ENCODE measurements at places on chromosomes 12 and 14.
A peak's percentile ranks its signal among the peaks of the same experiment; 100 is the strongest.

DNA sequence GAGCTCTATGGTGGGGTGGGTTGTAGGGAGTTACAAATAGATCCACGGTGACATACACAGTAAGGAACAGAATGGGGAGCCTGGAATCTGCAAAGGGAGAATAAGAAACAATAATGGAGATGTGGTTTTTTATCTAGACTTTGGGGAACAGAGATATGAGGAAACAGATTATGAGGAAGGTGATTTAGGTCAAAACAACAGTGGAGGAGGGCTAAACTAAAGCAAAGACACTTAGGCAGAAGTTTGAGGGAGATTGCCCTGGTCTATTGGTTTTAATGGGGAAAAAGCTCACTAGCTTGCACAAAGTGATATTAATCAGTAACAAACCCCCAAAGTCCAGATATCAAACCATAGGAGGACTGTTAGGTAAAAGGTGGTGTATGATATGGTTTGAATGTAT lies 144.5 kb upstream of the DYRK2 start:
- DNase-seq = no peak

DNA sequence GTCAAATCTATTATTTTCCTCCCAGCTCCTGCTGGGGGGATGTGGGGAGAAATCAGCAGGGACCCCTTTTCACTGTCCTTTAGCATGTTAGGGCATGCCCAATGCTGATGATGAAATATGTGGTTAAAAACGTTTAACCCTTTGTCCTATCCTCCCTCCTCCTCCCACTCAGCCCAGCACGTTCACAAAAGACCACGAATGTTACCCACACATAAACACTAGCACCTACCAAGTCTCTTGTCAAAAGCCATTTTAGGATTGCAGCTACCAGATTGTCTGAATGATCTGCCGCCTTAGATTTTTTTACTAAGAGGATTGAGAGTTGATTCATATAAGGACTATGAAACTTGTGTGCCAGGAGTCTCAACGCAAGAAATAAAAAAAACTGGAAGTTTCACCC lies 70.4 kb downstream of the TBK1 start:
- DNase-seq = no peak

GRCh38 chr12:122076743-122077495 lies 1.6 kb upstream of the MLXIP start:
- no peak for DNase-seq

- peak; percentile 7 for DNase-seq
Observed at GRCh38 chr12:59149995-59150642, 229.8 kb upstream of the LRIG3 start.

DNA sequence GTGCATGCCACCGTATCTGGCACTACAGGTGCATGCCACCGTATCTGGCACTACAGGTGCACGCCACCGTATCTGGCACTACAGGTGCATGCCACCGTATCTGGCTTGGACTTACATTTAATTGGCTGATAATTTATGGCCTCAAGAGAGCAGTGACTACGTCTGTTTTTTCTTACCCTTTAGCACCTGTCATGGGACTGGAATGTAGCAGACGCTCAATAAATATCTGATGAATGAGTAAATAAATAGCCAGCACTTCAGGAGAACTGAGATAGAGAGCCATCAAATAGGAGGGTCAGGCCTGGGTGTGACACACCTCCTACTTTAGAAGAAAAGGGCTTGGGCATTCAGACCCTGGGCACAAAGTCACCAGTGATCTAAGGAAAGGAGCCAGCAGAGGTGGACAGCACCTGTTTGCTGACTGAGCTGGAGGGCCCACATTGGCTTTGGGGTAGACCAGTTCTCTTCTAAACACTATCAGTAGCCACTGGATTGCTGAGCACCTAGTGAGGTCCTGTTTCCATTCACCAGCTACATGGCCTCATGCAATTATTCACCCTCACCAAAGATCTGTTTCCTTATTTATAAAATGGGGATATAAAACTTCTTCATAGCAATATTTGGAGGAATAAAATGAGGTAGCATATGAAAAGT lies 50.1 kb downstream of the RFX4 start:
- DNase-seq = no peak

- DNase-seq = no peak
Observed at GRCh38 chr12:71186571-71187288, 28.9 kb upstream of the TSPAN8 start.

GRCh38 chr14:98341211-98341610 lies 930.8 kb downstream of the BCL11B start:
- DNase-seq = no peak

DNA sequence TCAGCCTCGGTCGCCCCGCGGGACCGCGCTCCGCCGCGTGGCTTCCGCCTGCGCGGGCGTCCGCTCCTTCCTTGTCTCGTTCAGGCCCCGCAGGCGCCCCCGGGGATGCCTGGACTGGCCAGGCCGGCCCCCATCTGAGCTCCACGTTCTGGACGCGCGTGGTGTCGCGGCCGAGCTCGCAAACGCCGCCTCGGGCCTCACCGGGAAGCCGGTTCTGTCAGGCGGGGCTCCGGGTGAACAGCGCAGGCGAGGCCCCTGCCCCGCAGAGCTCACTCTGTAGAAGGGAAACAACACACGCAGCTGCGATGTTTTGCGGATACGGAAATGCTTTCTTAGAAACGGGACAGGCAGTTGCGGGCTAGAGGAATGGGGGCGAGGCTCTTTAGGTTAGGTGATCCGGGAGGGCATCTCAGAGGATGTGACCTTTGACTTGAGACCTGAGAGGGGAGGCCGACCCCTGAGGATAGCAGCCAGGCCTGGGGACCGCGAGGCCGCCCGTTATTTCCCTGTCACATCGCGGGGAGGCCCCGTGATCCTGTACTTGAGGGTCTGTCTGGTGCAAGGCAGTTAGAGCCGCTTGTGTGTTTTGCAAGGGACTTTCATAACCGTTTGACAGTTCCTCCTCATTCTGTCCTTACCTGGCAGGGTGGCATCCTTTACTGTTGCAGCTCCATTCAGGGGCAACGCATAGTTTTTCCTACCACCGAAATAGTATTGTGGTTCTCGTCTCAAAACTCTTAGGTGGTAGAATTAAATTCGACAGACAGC lies 584 bp downstream of the VRK1 start:
- DNase-seq = no peak

DNA sequence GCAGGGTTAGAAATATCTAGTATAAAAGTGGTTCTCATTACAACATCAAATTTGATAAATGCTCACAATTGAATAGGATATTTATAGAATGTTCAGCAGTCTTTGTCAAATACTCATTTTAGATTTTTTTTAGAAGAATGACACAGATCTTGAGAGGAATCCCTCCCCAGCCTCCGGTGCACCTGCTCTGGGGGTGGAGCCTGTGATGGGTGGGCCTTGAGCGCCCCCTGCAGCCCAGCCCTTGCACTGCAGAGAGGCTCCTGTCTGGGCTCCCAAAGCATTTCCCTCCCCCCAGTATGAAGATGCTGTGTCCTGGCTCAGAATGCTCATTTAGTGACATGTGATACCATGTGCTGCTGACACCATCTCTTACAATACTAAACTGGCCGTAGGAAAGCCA lies 792.3 kb downstream of the TMEM121 start:
- no peak for DNase-seq
